ENCODE measurements at places on chromosomes 13 and 19.
A peak's percentile ranks its signal among the peaks of the same experiment; 100 is the strongest.

DNA sequence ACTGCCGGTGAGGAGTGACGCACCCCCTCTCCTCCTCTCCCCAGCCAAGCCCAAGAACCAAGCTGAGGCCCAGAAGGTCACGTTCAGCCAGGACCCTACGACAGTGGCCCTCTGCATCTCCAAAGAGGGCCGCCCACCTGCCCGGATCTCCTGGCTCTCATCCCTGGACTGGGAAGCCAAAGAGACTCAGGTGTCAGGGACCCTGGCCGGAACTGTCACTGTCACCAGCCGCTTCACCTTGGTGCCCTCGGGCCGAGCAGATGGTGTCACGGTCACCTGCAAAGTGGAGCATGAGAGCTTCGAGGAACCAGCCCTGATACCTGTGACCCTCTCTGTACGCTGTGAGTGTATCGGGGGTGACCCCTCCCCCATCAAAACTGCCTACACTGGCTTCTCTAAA is 19.2 kb upstream of the TOMM40 start:
- DNase-seq: no peak

GRCh38 chr19:11361037-11361770 is 6.0 kb downstream of the PLPPR2 start:
- no peak for DNase-seq

DNA sequence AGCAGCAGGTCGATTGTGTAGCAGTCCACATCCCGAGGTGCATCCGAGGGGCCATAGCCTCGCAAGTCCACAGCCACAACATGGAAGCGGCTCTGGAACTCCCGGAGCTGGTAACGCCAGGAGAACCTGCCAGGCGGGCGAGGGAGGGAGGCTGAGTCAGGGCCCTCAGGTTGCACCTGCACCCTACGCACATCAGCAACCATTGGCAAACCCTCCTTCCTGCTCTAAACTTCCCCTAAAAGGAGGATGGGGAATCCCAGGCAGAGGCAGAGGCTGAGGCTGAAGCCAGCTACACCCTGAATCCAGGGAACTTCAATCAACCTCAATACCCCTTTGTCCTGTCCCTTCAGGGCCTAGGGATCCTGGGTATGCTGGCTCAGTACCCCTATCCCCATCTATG is 977 bp downstream of the EPHX3 start:
- DNase-seq: no peak

- no peak for DNase-seq
Measured at GRCh38 chr19:49997709-49998108, 27.5 kb downstream of the VRK3 start.

DNA sequence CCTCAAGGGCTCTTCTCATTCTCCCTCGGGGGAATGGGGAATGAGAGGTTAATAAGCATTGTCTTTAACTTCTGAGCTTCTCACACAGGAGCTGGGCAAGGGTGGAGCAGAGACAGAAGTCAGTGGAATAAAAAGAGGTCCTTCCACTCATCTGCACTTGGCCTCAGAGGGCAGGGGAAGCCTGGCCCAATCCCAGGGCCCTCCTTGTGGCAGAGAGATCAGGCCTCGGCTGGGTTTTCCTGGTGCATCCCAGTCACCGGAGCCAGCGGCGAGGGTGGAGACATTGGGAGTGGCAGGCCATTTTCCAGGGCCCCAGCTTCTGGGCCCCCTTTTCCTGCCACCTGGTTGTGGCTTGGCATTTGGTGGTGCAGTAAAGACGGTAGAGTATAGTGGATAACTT is 10.6 kb downstream of the CALM3 start:
- DNase-seq: no peak

GRCh38 chr19:44356383-44357111 is at the start of gene ZNF112:
Gene ZNF112, minus strand, starts transcription at chr19:44356680. Its CDS starts 16,141 bp downstream, at chr19:44340539.
- DNase-seq: peak; percentile 84

GRCh38 chr13:84870190-84870589 is 929.0 kb downstream of the SLITRK6 start:
- DNase-seq: no peak

DNA sequence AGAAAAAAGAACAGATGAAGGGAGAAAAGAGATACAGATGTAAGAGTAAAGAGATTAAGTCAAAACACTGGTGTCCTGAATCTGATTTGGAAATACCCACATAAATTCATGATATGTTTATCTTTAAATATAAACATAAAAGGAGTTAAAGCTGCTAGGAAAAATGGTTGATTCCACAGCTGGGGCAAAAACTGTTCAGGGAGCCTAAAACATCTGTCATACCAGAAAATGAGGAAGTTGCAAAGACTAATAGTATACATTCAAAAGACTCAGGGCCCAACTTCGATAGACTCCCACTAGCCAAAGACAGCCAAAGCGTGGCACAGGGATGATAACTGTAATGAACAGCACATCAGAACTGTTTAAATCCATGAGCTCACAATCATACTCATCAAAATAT is 62.0 kb downstream of the ABCC4 start:
- DNase-seq: no peak

GRCh38 chr19:1445932-1446712 is 3.8 kb upstream of the APC2 start:
- no peak for DNase-seq

DNA sequence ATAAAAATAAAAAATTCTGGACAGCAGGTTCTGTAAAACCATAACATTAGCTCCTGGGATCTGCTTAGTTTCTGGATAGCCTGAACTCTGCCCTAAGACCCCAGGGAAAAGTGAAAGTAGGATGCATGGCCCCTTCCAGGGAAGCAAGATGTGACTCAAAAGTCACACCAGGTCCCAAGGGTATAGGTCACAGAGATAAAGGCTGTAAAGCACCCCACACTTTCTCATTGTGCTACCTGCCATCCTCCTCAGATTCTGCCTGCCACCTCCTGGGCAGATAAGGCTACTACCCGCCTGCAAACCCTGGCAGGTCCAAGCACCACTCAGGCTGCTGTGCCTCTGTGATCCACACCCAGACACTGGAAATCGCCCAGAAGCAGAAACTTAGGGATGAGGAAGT is 20.6 kb downstream of the FFAR2 start:
- no peak for DNase-seq

DNA sequence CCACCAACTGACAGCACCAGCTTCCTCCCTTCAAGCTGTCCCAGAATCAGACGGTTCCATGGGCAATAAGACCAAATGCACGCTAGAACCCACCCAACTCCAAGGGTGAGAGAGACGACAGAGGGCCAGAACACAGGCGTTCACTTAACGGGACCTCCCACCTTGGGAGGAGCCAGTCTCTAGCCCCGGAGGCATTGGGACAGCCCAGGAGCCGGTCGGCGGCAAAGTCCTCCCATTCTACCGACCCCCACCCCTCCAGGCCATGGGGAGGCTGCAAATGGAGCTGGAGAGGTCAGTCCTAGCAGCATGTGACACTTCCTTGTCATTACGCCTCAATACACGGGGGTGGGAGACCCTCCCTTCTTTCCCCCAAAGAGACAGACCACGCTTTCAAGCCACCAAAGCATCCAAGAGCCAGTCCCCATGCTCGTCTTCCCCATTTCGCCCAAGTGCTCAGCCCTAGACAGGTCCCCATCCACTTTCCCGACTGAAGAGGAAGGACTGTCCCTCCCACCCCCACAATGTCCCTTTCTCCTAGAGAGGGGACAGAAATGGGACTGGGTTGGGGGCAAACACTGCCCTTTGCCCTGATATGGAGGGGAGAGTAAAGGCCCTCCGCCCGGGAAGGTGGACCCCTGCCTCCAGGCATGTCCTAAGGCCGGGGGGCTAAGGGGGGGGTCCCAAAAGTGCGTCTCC is 964 bp downstream of the KHSRP start:
- no peak for DNase-seq

DNA sequence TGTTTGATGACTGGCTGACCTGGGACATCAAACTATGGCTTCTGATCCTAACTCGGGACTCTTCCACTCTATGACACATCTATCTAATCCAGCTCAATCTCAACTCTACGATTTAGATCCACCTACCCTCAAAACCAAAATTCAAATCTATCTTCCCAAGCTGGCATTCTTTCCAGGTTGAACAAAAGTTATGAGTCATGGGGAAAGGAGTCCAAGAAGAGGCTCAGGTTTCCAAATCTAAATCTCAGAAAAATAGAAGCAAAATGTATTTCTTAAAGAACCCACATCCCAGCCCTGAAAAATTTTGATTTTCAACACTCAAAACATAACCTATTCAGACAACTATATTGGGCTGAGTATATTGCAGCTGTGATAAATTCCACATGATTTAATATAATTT is 143.9 kb upstream of the IPO5 start:
- DNase-seq: peak; percentile 13

GRCh38 chr13:113887700-113888201 is 23.9 kb upstream of the GAS6 start:
- DNase-seq: peak; percentile 98

GRCh38 chr13:28321756-28322155 is 173.2 kb downstream of the FLT1 start:
- DNase-seq: no peak

DNA sequence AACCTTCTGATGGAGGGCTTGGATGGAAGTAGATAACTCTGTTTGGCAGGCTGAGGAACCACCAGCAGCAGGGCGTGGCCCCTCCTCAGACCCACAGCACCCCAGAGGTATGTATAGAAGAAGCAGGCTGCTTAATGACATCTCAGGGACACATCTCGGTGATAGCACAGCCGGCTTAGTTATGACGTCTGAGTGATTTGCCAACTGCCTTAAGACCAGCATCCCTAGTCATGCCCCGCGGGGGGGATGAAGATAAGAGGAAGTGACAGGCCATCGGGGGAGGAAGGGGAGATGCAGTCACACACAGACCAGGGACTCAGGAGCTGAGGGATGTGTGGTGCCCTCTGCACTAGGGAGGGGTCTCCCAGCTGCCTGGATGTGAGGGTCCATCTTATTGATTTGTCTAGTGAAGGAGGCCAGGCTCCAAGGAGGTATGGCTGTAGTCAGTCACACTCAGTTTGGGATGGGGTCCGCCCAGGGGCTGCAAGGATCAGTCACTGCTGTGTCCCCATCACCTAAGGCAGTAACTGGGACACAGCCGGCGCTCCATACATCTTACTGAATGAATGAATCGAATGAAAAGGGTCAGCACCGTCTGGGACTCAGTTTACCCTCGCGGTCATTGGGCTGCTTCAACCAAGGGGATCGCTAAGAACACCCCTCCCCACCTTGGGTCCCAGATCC is 19.2 kb upstream of the ERCC1 start:
- no peak for DNase-seq

DNA sequence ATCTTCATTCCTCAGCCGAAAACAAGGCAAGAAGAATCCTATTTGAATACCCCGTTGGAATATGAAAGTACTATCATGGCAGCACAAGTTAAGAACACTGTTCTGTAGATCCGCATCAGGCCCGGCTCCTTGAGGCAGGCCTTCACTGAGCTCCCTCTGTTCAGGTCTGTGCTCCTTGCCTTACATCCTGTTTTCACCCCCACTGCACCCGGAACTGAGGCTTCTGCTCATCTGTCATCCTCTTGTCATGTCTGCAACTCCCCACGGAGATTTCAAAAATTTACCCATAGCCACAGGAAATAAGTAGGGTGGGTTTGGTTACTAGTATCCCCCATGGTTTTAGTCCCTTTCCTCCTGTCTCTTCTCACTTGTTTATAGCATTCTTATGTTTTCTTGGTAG is 861.9 kb downstream of the GPC5 start:
- no peak for DNase-seq

DNA sequence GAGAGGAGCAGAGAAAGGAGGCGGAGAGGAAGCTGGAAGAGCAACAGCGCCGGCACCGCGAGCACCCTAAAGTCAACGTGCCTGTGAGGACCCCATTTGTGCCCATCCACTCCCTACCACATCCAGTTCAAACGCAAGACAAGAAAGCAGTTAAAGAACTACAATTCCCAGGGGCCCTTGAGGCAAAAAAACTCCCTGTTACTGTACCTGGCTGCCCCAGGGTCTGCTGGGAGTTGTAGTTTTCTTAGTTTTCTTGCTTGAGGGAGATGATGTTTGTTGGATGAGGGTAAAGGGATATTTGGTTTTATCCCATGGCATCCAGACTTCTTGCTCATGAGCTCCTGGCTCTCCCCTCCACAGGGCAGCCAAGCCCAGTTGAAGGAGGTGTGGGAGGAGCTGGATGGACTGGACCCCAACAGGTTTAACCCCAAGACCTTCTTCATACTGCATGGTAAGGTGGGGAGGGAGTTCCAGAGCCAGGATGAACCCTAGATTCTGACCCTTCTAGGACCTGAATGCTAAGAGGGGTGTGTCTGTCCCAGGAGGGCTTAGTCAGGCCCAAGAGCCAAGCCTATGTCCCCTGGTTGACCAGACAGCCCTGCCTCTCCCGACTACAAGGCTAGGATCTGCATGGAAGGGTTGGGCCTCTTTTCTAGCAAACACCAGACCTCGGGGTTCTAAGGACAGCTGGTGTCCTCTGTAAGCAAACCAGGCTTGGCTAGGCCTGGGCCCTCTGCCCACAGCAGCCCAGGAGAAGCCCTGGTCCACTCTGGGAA is 13.2 kb downstream of the NUCB1 start:
- no peak for DNase-seq

GRCh38 chr13:93037780-93038179 is 188.8 kb upstream of the GPC6 start:
- DNase-seq: no peak

DNA sequence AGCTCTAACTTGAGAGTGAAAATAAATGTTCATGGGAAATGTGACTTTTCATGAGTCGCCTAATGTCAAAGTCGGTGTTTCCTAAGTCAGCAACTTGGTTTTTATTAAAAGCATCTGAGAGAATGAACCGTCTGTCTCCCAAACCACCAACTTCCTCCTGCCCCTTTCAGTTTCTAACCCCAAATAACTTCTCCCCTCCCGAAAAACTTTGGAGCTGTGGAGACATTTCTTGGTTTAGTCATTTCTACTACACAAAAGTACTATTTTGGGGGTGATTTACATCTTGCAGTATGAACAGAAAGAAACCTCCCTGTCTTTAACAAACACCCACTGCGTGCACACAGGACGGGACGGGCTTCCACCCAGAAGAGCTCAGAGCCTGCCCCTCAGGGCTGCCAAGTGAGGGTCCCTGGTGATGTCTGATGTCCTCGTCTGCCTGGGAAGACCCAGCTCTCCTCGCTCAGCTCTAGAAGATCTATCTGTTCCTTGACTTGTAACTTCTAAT is 65.0 kb downstream of the RASA3 start:
- DNase-seq: no peak

DNA sequence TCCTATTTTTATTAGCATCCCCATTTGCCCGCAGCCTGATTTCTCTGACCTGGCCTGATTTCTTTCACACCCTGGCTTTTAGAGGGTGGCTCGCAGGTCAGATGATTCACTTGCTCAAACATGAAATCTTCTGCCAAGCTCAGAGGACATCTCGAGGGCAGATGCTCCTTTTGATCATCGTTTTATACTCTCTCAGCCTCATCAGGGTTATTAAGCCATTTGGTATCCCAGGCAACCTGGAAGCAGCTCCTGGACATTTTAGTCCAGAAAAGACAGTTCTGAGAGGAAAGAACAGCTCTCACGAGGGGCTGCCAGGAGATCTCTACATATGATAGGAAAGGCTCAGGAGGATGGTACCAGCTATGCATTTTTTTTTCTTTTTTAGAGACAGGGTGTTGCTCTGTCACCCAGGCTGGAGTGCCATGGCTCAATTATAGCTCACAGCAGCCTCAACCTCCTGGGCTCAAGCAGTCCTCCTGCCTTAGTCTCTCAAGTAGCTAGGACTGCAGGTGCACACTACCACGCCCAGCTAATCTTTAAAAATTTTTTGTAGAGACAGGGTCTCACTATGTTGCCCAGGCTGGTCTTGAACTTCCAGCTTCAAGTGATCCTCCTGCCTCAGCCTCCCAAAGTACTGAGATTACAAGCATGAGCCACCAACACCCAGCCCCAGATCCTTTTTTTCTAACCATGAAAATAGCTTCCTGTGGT is 165.4 kb downstream of the KATNAL1 start:
- no peak for DNase-seq

- peak; percentile 23 for DNase-seq
Measured at GRCh38 chr13:70723732-70724131, 615.5 kb upstream of the KLHL1 start.

GRCh38 chr13:106560821-106561220 is 7.1 kb downstream of the ARGLU1 start:
- DNase-seq: no peak
